ENCODE measurements at places on chromosomes 1 and 21.
A peak's percentile ranks its signal among the peaks of the same experiment; 100 is the strongest.

DNA sequence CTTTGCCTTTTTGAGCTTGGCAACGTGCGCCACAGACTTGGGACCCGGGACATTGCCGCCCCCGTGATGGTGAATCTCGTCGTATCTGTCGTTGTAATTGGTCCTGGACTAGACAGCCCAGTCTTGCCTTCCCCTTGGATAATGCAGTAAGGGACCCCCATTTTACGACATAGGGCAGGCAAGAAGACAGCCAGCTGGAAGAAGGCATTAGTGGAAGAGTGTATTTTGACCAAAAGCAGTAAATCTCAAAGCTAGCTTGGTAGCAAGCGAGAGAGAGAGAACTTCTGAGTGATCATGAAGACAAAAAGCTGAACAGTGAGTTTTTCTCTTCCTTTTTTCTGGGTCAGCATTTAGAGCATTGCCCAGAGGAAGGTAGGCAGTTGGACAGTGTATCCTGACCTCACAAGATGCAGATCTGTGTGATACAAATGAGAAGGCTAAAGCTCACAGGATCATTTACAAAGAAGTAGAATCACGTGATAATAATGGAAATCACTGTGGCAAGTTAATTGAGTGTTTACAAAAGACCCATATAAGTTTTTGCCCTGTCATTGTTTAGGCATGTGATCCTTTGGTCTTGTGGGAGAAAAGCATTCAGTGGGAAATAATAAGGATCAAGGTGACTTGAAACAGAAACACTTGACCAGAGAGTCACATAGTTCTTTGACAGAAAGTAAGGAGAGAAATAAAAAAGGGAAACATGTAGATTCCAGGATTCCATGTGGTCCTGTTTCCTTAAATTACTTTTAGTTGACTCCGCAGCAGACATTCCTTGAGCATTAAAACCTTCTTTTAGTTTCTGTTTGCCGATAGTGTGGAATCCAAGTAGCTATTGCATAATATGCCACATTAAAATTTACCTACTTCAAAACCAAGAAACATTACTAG lies 66.3 kb downstream of the CNST start:
- peak; percentile 86 for DNase-seq

DNA sequence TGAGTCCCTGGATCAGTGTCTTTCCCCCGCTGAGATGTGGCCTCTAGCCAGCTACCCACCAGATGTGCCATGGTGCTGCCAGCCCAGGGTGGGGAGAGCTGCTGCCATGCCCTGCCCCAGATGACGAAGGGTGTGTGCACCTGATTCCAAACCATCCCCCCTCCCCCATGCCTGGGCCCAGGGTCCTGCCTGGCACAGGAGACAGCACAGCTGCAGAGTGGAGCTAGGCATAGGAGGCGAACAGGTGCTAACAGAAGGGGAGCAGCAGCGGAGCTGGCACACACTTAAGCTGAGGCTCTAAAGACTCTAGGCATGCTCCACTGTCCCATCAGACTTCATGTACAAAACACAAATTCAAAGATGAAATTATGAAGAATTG lies 9.0 kb upstream of the LDLRAP1 start:
- no peak for DNase-seq

- no peak for DNase-seq
Measured at GRCh38 chr1:169200319-169200718, 93.8 kb downstream of the ATP1B1 start.

- no peak for DNase-seq
Measured at GRCh38 chr1:22264464-22265341, 121.8 kb upstream of the WNT4 start.

GRCh38 chr1:108560189-108560873 lies 431 bp downstream of the EEIG2 start:
- DNase-seq = peak; percentile 46

GRCh38 chr1:173506437-173506836 lies 29.3 kb downstream of the PRDX6 start:
- DNase-seq = no peak

- peak; percentile 55 for DNase-seq
Measured at GRCh38 chr21:17513214-17514123, 626 bp downstream of the CXADR start.

DNA sequence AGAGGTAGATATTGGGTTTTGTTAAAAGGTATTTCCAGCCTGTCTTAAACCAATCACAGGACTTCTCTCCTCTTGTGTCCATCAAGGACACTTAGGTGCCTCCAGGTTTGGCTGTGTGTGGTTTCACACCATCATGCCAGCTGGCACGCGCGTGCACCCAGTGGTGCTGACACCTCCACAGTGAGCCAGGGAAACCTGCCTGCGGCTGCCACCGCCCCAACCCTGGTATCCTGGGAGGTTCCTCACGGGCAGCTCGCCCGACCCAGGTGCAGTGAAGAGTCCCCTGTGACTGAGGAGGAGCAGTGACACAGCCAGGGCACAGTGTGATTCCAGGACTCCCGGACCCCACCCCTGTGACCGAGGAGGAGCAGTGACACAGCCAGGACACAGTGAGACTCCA lies 13.2 kb upstream of the COL6A2 start:
- DNase-seq = no peak

- no peak for DNase-seq
Measured at GRCh38 chr21:42179316-42179715, 39.6 kb upstream of the ABCG1 start.

DNA sequence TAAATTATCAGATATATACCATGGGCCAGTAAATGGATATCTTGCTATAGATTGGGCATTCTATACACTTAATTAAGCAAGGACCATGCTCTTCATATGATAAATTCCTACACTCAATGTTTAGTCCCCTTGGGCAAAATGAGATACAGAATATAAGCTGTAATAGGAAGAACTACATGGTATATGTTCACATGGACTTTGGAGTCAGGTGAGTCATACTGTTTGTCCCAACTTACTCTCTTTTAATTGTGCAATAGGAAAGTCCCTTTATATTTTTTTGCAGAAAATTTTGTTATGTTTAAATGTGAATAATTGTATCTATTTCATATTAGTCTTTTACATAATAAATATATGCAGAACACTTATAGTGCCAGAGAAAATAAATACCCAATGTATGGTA lies 820.2 kb upstream of the ADAMTS5 start:
- no peak for DNase-seq

- DNase-seq = no peak
Measured at GRCh38 chr21:23014021-23014420, 2015.8 kb downstream of the NCAM2 start.

DNA sequence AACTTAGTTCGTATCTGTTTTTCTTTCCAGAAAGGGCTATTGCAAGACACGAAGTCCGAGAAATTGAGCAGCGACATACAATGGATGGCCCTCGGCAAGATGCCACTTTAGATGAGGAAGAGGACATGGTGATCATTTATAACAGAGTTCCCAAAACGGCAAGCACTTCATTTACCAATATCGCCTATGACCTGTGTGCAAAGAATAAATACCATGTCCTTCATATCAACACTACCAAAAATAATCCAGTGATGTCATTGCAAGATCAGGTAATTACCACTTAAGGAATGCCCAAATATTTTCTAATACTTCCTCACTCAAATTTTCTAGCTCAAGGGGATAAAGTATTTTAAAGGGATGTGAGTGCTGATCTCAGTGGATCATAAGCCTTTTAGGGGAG lies 158.5 kb downstream of the HS2ST1 start:
- no peak for DNase-seq

DNA sequence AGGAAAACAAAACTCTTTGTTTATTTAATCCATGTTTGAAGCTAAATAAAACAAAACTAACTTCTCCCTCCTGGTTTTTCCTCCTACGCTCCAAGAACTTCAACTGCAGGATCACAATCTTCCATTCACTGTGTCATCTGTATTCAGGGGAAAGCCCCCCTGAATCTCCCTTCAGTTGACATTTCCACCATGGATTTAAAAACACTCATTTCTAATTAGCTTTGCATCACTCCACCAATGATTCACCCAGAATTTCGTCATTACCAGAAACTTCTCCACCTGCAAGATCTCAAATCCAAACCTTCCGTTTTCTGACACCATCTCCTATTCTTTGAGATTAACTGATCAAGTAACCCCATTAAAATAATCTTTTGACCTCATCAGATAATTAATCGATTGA lies 10.9 kb upstream of the RGS5 start:
- no peak for DNase-seq

DNA sequence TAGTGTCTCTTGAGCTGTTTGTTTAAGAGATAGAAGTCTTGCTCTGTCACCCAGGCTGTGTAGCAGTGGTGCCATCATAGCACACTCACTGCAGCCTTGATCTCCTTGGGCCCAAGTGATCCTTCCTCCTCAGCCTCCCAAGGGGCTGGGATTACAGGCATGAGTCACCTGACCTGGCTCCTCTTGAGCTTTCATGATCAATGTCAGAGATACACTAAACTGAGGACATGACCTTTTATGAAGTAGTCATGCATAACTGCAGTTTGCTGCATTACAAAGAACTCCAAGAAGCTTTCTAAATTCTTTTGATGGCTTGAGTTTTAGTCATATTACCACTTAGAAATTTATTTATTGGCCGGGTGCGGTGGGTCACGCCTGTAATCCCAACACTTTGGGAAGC lies 77.7 kb downstream of the CC2D1B start:
- DNase-seq = peak; percentile 18

DNA sequence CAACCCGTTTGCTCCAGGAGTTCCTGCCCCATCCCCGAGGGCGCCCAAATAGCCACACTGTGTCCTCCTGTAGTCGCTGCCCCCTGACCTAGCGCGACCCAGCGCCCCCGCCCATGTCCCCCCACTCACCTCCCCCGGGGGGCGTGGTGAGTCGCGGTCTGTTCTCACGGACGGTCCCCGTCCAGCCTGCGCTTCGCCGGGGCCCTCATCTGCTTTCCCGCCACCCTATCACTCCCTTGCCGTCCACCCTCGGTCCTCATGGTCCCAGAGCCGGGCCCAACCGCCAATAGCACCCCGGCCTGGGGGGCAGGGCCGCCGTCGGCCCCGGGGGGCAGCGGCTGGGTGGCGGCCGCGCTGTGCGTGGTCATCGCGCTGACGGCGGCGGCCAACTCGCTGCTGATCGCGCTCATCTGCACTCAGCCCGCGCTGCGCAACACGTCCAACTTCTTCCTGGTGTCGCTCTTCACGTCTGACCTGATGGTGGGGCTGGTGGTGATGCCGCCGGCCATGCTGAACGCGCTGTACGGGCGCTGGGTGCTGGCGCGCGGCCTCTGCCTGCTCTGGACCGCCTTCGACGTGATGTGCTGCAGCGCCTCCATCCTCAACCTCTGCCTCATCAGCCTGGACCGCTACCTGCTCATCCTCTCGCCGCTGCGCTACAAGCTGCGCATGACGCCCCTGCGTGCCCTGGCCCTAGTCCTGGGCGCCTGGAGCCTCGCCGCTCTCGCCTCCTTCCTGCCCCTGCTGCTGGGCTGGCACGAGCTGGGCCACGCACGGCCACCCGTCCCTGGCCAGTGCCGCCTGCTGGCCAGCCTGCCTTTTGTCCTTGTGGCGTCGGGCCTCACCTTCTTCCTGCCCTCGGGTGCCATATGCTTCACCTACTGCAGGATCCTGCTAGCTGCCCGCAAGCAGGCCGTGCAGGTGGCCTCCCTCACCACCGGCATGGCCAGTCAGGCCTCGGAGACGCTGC lies 1.1 kb downstream of the HTR6 start:
- no peak for DNase-seq

DNA sequence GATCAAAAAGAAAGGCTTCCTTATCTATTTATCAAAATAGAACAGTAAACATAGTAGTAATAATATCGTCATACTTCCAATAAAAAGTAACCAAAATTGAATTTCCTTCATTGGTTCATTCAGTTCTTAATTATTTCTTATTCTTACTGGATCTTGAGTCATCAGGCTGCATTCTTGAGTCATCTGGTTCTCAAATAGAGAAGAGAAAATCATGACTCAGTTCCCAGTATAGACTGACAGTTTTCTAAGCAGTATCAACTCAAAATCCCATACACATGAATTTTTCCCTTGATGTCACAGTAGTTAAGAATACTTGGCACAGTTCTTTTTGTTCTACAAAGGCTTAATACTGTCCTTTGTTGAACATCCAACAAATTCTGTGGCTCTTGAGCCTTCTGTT lies 626.9 kb upstream of the ADGRL4 start:
- peak; percentile 75 for DNase-seq

- DNase-seq = no peak
Measured at GRCh38 chr21:33069243-33069642, 698 bp upstream of the OLIG1 start.

DNA sequence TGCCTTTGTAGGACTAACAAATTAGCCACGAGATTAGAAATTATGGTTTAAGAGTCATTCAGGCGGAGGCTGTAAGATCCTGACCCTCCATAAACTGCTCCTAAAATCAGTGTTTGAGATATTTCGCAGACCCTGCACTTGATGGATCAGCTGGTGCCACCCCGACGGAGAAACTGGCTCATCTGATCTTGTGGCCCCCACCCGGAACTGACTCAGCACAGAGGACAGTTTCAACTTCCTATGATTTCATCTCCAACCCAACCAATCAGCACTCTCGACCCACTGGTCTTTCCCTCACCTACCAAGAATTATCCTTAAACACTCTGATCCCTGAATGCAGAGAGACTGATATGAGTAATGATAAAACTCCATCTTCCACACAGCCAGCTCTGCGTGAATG lies 3.7 kb upstream of the JAM2 start:
- DNase-seq = no peak

GRCh38 chr1:90821788-90822359 lies 104.8 kb upstream of the BARHL2 start:
- no peak for DNase-seq

DNA sequence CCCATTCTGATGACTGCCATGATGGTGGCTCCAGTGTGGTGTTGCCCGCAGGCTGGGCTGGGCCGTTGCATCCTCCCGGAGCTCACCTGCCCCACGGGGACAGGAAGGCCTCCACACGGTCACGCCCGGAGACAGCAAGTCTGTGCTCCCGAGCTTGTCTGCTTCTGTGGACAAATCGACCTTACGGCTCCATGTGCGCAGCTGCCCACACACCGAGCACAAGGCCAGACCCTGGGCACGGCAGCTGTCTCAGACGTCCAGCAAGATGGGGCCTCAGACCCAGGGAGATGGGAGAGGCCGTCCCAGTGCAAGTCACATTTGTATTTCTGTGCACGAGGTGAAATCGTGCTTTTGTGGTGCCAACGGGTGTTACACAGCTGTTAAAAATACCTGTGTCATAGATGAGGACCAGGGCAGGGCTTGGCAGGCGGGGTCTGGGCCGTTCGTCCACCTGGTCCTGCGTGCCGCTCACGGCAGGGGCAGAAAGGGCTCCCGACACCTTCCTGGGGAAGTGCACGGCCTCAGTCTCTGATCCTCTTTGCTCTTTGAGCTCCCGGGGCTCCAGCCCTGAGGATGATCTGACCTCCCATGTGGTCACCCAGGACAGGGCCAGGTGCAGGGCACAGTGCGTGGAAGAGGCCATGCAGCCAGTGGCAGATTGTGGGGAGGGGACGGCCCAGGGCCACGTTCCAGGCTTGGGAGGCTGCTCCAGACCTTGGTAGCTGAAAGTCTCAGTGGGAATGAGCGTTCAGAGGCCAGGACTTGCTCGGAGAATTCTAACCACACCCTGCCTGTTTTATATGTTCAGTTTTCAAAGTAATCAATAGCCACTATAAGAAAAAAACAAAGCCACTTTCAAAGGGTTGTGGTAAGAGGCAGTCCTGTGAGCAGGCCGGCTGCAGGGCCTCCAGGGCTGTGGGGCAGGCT lies 13.5 kb downstream of the COL6A1 start:
- no peak for DNase-seq

- no peak for DNase-seq
Measured at GRCh38 chr1:79845936-79846335, 839.4 kb upstream of the ADGRL4 start.

GRCh38 chr1:212656730-212657129 lies 42.9 kb downstream of the BATF3 start:
- DNase-seq = no peak

- DNase-seq = no peak
Measured at GRCh38 chr21:33496345-33496744, 4.8 kb upstream of the DNAJC28 start.

Measured in astrocyte of the spinal cord (primary cell).